ENCODE measurements at places on chromosomes 3 and 15.

DNA sequence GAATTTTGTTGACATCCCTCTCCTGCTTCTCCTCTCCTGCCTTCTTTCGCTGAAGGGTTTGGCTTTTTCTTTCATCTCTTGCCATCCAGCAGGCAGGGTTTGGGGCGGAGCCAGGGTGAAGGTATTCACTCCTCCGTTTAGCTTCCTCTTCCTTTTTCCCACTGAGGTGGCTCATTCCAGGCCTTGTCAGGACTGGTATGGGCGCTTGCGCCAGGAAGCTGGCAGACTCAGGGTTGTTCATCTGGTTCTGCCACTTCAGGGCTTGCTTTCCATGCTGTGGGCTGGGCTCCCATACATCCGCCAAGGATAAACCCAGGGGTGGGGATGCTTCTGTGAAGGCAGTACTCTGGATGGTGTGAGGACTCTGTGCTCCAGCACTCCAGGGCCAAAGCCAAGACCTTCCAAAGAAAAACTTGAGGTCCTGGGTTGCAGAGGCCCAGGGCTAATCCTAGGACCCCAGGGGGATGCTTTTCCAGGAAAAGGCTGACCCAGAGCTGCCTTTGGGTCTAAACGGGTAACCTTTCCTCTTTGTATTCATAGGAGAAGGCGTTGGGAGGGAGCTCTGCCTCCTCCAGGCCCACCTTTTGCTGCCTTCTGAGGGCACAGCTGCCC, 7.7 kb upstream of the AMOTL2 start:
- DNase-seq, result no peak

DNA sequence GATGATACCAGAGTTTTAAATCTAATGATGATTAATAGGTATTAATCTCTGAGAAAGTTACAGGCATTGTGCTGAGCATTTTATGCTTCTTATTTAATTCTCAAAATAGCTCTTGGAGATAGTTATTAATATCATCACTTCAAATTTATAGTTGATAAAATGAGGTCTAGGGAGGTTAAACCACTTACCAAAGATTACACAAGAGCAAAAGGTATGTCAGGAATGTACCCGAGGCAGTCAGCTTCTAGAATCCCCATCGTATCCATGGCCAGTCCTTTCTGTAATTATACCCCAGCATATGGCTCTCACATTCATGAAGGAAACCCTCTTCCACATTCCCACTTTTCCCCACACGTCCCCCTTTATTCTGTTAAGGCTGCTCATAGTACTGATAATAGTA, 421.3 kb downstream of the PYDC2 start:
- no peak for DNase-seq

DNA sequence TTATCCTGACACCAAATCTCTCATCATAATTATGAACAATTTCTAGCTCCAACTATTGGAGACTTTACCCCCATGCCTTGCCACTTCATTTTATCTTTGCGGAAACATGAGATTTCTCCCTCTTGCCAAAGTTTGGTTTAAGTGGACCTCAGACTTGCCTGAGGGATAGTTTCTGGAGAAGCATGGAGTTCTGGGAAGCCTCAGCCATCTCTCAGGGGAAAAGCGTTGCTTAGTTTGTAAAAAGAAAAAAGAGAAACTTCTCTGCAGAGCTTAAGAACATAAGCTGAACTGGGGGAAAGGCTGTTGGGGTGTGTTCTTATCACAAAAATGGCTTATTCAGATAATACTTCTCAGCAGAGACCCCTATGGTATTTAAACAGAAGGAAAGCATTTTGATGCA, 347.4 kb upstream of the ADAMTS9 start:
- no peak for DNase-seq

GRCh38 chr3:8325306-8325705, 176.3 kb upstream of the LMCD1 start:
- DNase-seq, result no peak

DNA sequence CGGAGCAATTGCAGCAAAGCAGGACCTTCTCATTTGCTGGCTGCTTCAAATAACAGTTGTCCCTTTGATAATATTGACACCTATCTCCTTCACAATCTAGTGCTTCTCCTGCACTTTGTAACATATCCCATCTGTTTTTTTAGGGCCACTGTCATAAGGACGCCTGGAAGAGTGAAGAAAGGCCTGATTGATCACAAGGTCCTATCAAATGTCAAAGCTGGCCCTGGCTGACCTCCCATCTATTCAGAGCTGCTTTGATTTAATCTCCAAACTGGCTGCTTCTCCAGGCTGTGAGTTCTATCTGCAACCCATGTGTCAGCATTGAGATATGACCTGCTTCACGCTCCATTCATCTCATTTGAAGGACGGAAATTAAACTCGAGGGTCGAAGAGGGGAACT, 601.2 kb upstream of the KCNMB2 start:
- no peak for DNase-seq
